ENCODE measurements at places on chromosomes 1 and 21. TPM values are rescaled to one million over a fixed set of nuclear protein-coding genes. Genes with fewer than 3 reads are reported as not detected.

Gene ZRANB2
- polyA plus RNA-seq: 26.5 TPM

Gene THEM5
- not detected for polyA plus RNA-seq

Gene JMJD4
- 13.0 TPM for polyA plus RNA-seq

Gene PLOD1
- 53.0 TPM for polyA plus RNA-seq

Gene PMF1
- 122 TPM for polyA plus RNA-seq

Gene SEC16B
- 0.93 TPM for polyA plus RNA-seq

Gene NR0B2
- 4.0 TPM for polyA plus RNA-seq

Gene C1QC
- 73.9 TPM for polyA plus RNA-seq

Gene PGLYRP4
- polyA plus RNA-seq: not detected

Gene SPRR5
- polyA plus RNA-seq: not detected

Gene CD244
- not detected for polyA plus RNA-seq

Gene AGT
- polyA plus RNA-seq: 52.6 TPM

Gene CYYR1
- polyA plus RNA-seq: 17.2 TPM

Gene DCST1
- 0.29 TPM for polyA plus RNA-seq

Gene LCE3E
- polyA plus RNA-seq: not detected

Gene OLFML3
- polyA plus RNA-seq: 10.3 TPM

Gene PCSK9
- under 0.01 TPM for polyA plus RNA-seq

Gene SLC6A17
- not detected for polyA plus RNA-seq

Gene NMNAT2
- polyA plus RNA-seq: 0.73 TPM

Gene C4BPB
- polyA plus RNA-seq: 0.06 TPM

Gene PRPF38B
- 15.1 TPM for polyA plus RNA-seq

Gene MYCBP
- polyA plus RNA-seq: 3.9 TPM

Gene ZNF669
- 2.6 TPM for polyA plus RNA-seq

Gene KRTAP19-7
- not detected for polyA plus RNA-seq

Data from heart right ventricle (tissue), 16 donors.